ENCODE measurements at places on chromosomes 7 and 10. TPM values are rescaled to one million over a fixed set of nuclear protein-coding genes. Genes with fewer than 3 reads are reported as not detected.

GRCh38 chr10:21530641-21531040 lies 3.4 kb upstream of the MLLT10 start:
- no peak for DNase-seq

DNA sequence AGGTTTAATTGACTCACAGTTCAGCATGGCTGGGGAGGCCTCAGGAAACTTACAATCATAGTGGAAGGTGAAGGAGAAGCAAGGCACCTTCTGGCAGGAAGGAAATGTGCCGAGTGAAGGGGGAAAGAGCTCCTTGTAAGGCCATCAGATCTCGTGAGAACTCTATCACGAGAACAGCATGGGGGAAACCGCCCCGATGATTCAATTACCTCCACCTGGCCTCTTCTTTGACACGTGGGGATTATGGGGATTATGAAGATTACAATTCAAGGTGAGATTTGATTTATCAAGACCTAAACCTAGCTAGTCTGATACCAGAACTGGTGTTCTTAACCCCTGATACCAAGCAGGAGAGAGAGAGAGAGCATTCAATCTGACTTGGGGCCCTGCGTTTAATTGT lies 258.7 kb downstream of the PTEN start:
- DNase-seq, result no peak

GRCh38 chr7:69781412-69781846 lies 183.2 kb downstream of the AUTS2 start:
- DNase-seq, result no peak

DNA sequence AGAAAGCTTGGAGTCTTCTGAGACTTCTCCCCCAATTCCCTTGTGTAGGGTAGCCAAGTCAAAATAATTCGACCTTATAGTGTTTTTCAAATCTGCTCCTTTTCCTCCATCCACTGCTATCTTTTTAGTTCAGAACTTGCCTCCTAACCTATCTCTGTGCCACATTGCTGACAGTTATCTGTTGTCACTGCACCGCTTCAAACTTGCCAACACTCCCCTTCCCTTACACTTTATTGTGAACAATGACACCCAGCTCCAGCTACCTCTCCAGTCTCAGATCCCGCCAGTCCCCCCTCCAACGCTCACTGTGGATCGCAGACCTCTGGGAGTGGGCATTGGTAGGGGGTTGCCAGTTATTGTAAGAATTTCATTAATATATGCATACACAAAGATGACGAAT lies 16.3 kb upstream of the HPS1 start:
- no peak for DNase-seq

DNA sequence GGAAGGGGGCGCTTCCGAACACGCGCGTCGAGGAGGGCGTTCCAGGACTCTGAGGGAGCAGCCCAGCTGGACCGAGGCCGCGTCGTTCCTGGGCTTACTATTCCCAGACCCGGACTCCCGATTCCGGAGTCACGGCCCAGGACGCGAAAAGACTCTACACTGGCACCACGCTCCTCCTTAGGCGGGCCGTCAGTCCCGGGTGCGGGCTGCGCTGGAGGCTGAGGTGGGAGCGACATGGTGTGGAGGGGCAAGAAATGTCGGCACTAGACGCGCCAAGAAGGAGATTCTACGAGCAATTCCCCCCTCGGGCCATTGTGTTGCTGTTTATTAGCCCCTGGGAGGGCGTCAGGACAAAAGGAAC lies 584 bp upstream of the RUNDC3B start:
- DNase-seq, result peak; percentile 41

DNA sequence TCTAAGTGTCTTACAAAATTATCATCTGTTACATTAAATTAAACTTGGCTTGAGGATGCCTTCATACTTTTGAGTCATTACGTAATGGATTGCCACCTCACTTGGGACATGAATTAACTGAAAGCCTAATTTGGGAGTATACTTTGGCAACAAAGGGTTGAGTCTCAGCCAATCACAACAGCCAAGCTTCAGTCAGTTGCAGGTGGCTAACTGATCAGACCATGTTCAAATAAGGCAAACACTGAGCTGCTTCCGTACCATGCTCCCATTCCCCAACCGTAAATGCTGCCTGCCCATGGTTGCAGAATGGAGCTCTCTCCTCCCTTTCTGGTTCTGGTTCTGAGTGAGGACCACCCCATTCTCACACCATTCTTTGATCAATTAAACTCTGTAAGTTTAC lies 92.9 kb upstream of the STK17A start:
- no peak for DNase-seq

DNA sequence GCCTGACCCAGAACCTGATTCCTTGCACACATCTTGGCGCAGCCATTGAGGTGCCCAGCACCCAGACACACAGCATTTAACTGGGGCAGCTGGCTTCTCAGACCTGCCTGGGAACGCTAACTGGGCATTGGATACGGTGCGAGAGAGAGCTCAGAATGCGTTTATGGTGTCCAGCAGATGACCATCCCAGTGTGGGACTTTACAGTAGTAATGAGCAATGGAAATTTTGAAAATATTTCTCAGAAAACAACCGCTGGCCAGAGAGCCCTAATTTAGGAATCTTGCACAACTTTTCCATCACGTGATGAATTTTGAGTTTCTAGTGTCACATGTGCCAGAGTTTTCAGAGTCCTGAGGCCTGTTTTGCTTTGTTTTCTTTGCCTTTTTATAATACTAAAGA lies 78.2 kb upstream of the SEC61G start:
- DNase-seq, result no peak

- DNase-seq, result no peak
Observed at GRCh38 chr7:113122744-113123143, 4.4 kb upstream of the SMIM30 start.

DNA sequence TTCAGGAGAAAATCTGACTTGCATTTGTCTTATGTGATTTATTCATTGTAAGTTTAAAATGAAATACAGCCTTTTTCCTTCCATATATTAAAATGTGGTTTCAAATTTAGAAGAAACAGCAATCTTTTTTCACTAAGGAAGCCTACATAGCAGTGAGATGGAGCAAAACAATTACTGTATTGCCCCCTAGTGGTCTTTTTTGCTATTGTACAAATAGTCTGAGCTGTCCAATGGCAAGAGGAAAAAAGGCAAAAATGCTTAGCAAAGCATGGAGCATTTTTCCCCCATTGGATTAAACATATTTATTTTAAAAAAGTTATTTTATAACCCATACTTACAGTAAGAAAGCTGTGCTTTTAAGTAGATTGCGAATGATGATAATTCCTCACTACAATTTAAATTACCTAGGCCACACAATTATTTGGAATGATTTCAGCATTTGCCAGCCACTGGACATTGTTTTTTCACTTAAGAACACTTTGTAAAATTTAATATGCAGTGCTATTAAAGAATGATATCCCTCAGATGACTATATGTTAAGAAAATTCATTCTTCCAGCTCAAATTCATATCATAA lies 119.5 kb downstream of the CPED1 start:
- peak; percentile 55 for DNase-seq

GRCh38 chr7:27964820-27965219 lies 215.8 kb downstream of the JAZF1 start:
- DNase-seq, result no peak

GRCh38 chr10:76433161-76434005 lies 1002.0 kb downstream of the LRMDA start:
- no peak for DNase-seq

The UNCX gene
- not detected for total RNA-seq

Data from osteoblast (primary cell).